ENCODE measurements at places on chromosomes 6 and 20. TPM values are rescaled to one million over a fixed set of nuclear protein-coding genes. Genes with fewer than 3 reads are reported as not detected.
A peak's percentile ranks its signal among the peaks of the same experiment; 100 is the strongest.

MOXD1 gene
- not detected for total RNA-seq

DNA sequence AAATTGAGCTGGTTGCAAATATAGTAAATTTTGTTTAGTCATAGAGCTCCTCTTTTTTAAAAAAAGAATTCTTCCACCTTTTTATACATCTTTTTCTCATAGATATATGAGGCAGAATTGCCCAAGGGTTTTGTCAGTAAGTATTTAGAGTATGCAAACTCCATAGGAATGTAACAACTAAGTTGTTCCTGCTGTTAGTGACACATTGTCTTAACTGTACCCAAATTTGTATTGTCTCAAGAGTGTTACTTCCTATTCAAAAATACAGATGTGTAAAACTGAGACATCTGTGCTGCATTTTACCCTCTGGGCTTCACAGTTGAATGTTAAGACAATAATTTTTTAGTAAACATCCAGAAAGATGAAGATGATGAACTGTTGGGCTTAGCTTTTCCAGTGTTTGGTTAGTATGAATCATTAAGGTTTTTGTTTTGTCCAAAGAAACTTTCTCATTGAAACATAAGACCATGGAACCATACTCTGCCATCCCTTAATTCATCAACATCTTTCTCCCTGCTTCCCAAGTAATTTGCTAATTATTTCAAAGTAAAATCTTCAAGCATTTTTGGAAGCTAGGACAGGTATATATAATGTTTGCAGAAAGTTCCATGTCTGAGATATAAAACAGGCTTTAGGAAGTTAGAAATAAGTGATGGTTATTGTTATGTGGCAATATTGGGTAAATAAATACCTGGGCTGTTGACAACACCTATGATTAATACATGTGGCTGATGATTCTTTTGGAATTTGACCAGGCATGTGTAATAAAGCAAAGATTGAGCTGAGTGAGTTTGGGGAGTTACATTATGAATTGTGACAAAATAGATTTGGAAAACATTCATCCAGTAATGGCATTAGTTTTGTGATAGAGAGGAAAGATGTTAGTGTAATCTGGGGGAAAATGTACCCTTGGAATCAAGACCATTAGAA is 11.2 kb downstream of the OGFRL1 start:
- no peak overlapping the region for H3K4me3 ChIP-seq
- H3K27ac ChIP-seq: no peak overlapping the region
- no peak for DNase-seq
- peaks cover 4% of the 10 kb centered on the region for H3K36me3 ChIP-seq
- H3K4me1 ChIP-seq: no peaks in the 10 kb centered on the region

DNA sequence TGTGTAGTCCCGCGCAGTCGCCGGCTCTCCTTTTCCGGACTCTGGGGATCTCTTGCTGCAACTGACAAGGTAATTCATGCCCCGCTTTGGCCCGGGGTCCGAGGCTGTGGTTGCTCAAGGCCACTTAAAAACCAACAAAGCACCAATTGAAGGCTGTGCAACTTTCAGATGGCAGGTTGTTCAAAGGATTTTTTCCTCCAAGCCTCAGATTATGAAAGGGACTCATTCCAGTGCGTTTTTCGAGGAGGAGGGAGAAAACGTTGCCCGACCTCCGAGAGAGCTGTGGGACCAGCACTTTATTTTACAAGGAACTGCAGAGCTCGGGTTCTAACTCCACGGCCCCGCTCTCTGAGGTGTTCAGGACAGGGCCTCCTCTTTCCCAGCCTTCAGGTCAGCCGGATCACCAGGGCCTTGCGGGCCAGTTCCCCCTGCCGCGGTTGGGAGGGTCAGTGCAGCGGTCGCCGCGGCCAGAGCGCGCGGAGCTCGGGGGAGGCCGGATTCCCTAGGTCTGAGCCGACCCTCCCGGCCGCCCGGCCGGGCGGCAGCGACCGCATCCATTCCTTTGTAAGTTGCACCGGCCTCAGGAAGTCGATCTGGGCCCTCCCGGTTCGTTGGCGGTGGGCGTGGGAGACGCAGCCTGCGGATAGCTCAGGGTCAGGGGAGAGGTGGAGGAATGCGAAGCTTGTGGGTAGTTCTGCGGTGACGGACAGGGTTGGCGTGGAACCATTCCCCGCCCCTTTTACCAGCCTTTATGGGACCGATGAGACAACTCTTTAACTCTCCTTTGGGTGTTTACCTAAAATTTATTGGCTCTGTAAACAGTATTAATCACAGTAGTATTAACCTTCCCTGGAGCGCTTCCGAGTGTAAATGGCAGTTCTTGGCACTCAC is 1.6 kb downstream of the UTRN start:
- H3K27ac ChIP-seq: peak overlapping the region; percentile 83
- H3K4me1 ChIP-seq: no peaks in the 10 kb centered on the region
- H3K36me3 ChIP-seq: no peaks in the 10 kb centered on the region
- DNase-seq: peak; percentile 31
- H3K27me3 ChIP-seq: no peaks in the 10 kb centered on the region

ZNF334 gene
- 4.4 TPM for total RNA-seq

PLCB4 gene
- total RNA-seq: 4.7 TPM

DNA sequence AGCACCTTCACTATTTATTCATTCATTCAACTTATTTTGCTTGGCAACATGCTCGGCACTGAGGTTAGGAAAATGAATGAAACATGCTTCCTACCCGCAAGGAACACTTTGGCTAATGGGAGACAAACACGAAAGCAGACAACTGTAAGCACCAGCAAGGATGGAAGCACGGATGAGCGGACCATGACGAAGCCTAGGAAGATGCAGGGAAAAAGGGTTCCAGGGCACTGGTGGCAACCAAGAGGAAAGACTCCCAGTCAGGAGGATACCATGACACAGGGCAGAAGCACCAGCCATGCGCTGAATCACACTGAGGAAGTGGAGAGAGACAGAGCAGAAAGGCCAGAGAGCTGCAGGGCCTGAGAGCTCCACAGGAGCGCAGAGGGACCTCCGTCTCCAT is 9.8 kb downstream of the PDE10A start:
- H3K36me3 ChIP-seq: no peaks in the 10 kb centered on the region
- DNase-seq: no peak
- peaks cover 77% of the 10 kb centered on the region for H3K27me3 ChIP-seq
- H3K4me3 ChIP-seq: no peak overlapping the region
- H3K27ac ChIP-seq: no peak overlapping the region
- H3K4me1 ChIP-seq: no peaks in the 10 kb centered on the region

CGA gene
- total RNA-seq: not detected

- H3K4me1 ChIP-seq: no peaks in the 10 kb centered on the region
- H3K4me3 ChIP-seq: no peak overlapping the region
- H3K36me3 ChIP-seq: no peaks in the 10 kb centered on the region
- no peaks in the 10 kb centered on the region for H3K27me3 ChIP-seq
Measured at GRCh38 chr6:105825210-105825609, 260.9 kb upstream of the PRDM1 start.

ADGRF5 gene
- total RNA-seq: 0.31 TPM

TRERF1 gene
- total RNA-seq: 10.8 TPM

DNA sequence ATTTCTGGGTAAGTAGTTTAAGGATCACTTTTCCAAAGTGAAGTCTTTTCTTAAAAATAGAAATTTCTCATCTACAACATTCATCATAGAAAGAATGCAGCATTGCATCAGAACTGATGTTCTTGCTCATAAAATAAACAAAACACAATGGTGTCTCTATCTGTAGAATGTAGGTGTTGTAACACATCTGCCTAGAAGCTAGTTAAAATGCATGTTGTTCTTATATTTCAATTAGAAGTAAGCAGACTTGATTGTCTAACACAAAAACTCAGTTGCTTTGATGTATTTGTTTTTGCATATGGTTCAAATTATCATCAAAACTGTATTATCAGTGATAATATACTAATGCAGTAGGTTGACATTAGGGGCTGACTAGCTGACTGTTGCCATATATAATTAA is 654.7 kb upstream of the FLRT3 start:
- DNase-seq: no peak
- no peaks in the 10 kb centered on the region for H3K36me3 ChIP-seq
- H3K27me3 ChIP-seq: no peaks in the 10 kb centered on the region
- no peaks in the 10 kb centered on the region for H3K4me1 ChIP-seq
- no peak overlapping the region for H3K27ac ChIP-seq
- no peak overlapping the region for H3K4me3 ChIP-seq

- DNase-seq: no peak
- no peaks in the 10 kb centered on the region for H3K27me3 ChIP-seq
- H3K4me1 ChIP-seq: no peaks in the 10 kb centered on the region
- no peaks in the 10 kb centered on the region for H3K36me3 ChIP-seq
Measured at GRCh38 chr6:13281686-13282085, 46.7 kb downstream of the TBC1D7 start.

- no peaks in the 10 kb centered on the region for H3K36me3 ChIP-seq
- no peak for DNase-seq
- no peaks in the 10 kb centered on the region for H3K27me3 ChIP-seq
- H3K4me3 ChIP-seq: no peak overlapping the region
- no peaks in the 10 kb centered on the region for H3K4me1 ChIP-seq
Measured at GRCh38 chr20:34982270-34983088, 26.8 kb downstream of the MYH7B start.

GRCh38 chr20:51493346-51493791 is 49.1 kb downstream of the NFATC2 start:
- H3K4me3 ChIP-seq: no peak overlapping the region
- H3K27me3 ChIP-seq: no peaks in the 10 kb centered on the region
- H3K36me3 ChIP-seq: no peaks in the 10 kb centered on the region
- peaks cover 87% of the 10 kb centered on the region for H3K4me1 ChIP-seq

RNF182 gene
- total RNA-seq: 20.7 TPM

GRCh38 chr20:5177071-5177470 is 50.3 kb downstream of the CDS2 start:
- H3K4me3 ChIP-seq: no peak overlapping the region
- H3K36me3 ChIP-seq: peaks cover 27% of the 10 kb centered on the region
- no peak overlapping the region for H3K27ac ChIP-seq
- no peaks in the 10 kb centered on the region for H3K27me3 ChIP-seq
- no peak for DNase-seq

DNA sequence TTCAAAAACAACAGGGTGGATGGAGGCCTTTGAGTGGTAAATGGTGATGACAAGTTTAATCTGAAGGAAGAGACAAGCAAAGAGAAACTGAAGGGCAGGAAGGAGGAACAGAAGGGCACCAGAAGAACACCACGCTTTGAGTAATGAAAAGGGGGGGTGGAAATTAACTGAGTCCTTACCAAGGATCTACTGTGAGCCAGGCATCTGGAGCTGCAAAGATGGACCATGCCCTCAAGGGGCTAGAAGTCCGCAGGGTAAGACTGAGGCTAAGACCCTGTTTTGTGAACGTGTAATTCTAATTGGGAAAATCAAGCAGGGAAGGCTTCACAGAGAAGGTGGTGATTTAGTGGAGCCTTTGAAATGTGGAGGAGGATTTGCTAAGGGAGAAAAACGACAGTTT is 1.6 kb downstream of the NDRG3 start:
- no peak for DNase-seq
- peaks cover 11% of the 10 kb centered on the region for H3K4me1 ChIP-seq
- no peaks in the 10 kb centered on the region for H3K27me3 ChIP-seq
- no peak overlapping the region for H3K4me3 ChIP-seq
- no peaks in the 10 kb centered on the region for H3K36me3 ChIP-seq

GRCh38 chr6:125802383-125802782 is 11.6 kb downstream of the NCOA7 start:
- no peak overlapping the region for H3K4me3 ChIP-seq
- H3K4me1 ChIP-seq: peaks cover 28% of the 10 kb centered on the region
- DNase-seq: no peak
- no peak overlapping the region for H3K27ac ChIP-seq

GRCh38 chr6:111687652-111688051 is 82.0 kb upstream of the TRAF3IP2 start:
- no peak overlapping the region for H3K4me3 ChIP-seq
- peaks cover 9% of the 10 kb centered on the region for H3K4me1 ChIP-seq
- no peaks in the 10 kb centered on the region for H3K27me3 ChIP-seq
- no peak overlapping the region for H3K27ac ChIP-seq

DNA sequence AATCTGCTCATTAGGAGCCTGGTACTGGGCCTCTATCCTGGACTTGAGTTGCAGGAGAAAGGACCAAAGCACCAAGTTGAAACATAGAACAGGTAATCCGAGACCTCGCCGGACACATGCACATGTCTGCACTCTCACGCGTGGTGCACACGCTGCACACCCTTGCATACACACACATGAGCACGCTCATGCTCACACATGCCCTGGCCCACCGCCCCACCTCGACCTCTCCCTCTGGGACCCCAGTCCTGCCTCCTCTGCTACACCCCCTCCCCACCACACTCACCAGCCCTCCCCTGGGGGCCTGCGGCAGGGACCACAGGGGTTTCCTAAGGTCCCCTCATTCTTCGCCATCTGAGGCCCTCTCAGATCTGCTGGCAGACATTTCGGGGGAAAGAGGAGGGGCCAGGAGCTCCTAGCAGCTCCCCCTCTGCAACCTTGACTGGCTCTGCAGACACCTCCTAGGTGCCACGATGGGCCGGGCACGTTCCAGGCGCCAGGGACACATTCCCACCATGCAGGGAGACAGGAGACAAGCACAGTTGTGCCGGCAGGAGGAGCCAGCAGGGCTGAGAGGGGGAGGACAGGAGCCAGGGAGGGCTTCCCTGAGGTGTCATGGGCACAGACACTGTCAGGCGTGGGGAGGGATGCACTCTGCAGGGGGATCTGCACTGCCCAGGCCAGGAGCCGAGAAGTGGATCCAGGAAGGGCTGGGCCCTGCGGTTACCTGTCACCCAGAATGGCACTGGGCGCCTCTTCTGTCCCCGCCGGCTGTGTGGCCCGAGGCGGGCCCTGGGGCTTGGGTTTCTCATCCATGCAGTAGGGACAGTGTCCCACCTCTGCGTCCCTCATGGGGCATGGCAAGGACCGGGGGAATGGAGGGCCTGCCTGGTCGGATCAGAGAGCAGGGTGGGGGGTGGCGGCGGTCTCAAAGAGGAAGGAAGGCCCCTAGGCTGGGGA is 25.6 kb upstream of the LSM14B start:
- H3K4me1 ChIP-seq: no peaks in the 10 kb centered on the region
- H3K27ac ChIP-seq: no peak overlapping the region
- no peak for DNase-seq
- H3K27me3 ChIP-seq: peaks cover 5% of the 10 kb centered on the region
- H3K4me3 ChIP-seq: no peak overlapping the region

DNA sequence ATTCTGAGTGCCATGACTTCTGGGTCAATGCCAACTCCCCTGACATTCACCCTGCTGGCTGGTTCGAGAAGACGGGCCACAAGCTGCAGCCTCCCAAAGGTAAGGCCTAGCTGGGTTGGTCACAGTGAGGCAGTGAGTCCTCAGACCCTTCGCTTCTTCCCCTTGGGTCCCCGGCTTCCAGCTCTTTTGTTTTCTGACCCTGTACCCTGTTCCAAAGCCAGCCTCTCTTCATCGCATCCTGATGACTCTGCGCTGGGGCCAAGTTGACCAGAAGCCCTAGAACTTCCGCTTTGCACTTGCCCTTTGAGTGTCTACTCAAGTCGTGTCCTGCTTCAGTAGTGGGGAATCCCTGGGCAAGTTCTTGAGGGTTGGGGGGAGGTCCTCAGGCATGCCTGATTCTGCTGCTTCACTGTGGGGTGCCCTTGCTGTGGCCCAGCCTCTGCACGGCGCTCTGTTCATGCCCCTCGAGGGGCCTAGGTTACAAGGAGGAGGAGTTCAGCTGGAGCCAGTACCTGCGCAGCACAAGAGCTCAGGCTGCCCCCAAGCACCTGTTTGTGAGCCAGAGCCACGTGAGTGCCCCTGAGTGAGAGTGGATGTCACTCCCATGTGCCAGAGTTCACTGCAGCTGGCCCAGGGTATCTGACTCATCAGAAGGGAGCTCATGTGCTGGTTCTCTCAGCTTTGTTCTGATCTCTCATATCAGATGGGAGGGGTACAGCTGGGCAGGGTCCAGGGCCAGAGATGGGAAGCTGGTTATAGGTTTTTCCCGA is 23.0 kb downstream of the L3MBTL1 start:
- no peaks in the 10 kb centered on the region for H3K36me3 ChIP-seq
- DNase-seq: no peak
- H3K27me3 ChIP-seq: no peaks in the 10 kb centered on the region

Data from A673 (cell line).